Endodermal cell (in vitro differentiated cells): ENCODE measurements at places on chromosomes 11 and 22. TPM values are rescaled to one million over a fixed set of nuclear protein-coding genes. Genes with fewer than 3 reads are reported as not detected.
A peak's percentile ranks its signal among the peaks of the same experiment; 100 is the strongest.

Gene NAALADL1
- 1.2 and 2.2 TPM in 2 replicates for total RNA-seq

Gene BLID
- total RNA-seq, result not detected in 2 replicates

Gene SCARF2
- 20.3 and 20.6 TPM in 2 replicates for total RNA-seq

DNA sequence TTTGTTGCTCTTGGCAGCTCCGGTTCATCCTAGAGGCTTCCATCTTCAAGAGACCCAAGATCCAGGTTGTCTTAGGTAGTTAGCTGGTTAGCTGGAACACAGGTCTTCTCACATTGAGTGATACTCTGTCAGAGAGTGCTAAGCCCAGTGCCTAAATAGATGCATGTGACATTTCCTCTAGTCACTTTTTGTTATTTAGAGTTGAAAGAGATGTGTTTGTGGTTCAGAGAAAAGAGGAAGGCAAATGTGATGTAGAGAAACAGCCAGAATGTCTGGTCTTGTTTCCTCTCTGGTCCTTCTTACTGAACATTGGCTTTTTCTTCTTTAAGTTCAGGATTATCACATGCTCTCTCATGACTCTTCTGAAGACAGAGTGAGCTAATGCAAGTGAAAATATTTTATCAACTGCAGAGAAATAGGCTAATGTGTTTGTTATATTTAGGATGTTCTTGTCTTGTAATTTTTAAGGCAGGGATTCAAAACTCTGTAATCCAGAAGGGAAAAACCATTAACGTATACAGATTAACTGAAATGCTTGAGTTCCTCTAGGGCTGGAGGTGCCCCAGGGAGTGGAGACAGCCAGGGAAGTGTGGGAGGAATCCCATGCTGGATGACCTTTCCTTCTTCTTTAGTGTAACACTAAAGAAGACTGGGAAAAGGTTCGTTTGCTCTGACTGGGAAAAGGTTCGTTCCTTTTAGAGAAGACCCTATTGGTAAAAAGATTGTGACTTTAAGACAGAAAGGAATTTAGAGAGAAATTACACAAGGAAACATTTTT lies 75.4 kb downstream of the SWAP70 start:
- H3K36me3 ChIP-seq, result peaks cover 75% of the 10 kb centered on the region
- H3K4me3 ChIP-seq, result no peak overlapping the region
- no peaks in the 10 kb centered on the region for H3K4me1 ChIP-seq
- DNase-seq, result no peak

GRCh38 chr22:45504373-45505341 lies 2.0 kb downstream of the FBLN1 start:
- H3K27me3 ChIP-seq, result no peaks in the 10 kb centered on the region
- peaks cover 24% of the 10 kb centered on the region for H3K36me3 ChIP-seq
- H3K27ac ChIP-seq, result peak overlapping the region; percentile 85
- H3K4me1 ChIP-seq, result peaks cover 3% of the 10 kb centered on the region
- peak; percentile 77 for DNase-seq

DNA sequence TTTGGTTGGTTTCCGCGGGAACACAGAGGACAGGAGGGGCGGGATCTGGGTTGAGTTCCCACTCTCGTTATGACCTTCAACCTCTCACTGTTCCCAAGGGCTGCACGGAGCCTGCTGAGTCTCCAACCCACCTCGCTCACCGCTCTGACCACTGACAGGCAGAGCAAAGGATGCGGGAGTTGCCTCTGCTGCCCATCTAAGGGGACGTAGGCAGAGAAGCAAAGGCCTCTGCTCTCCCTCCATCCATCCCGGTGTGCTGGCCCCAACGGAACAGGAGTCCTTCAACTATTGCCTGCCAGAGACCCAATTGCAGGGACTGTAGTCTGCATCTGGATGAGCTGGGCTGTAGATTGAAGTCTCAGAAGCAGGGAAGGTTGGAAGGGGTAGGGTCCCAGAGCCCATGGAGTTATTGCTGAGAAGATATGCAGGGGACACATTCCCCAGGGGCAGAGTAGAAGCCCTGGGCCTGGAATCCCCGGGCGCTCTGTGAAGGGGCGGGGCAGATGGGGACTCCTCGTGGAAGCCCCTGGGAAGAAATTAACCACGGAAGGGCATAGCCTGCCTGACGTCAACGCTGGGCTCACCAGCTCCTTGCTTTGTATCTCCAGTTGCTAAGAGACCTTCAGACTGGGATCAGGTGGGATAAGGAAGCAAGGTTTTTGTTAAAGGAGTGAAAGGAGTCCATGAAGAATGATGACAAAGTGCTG lies 12.7 kb upstream of the FXYD2 start:
- DNase-seq, result peak; percentile 47
- H3K4me3 ChIP-seq, result no peak overlapping the region
- no peak overlapping the region for H3K27ac ChIP-seq
- H3K4me1 ChIP-seq, result no peaks in the 10 kb centered on the region

GRCh38 chr11:118635642-118636041 lies 28.2 kb downstream of the PHLDB1 start:
- H3K4me1 ChIP-seq, result peaks cover 7% of the 10 kb centered on the region
- H3K27ac ChIP-seq, result peak overlapping the region; percentile 25
- peaks cover 14% of the 10 kb centered on the region for H3K36me3 ChIP-seq
- H3K27me3 ChIP-seq, result peaks cover 10% of the 10 kb centered on the region
- H3K4me3 ChIP-seq, result peak overlapping the region; percentile 76
- DNase-seq, result no peak

GRCh38 chr11:66391322-66391721 lies 19.8 kb upstream of the SLC29A2 start:
- peaks cover 8% of the 10 kb centered on the region for H3K27me3 ChIP-seq
- no peak overlapping the region for H3K27ac ChIP-seq
- H3K4me1 ChIP-seq, result no peaks in the 10 kb centered on the region

DNA sequence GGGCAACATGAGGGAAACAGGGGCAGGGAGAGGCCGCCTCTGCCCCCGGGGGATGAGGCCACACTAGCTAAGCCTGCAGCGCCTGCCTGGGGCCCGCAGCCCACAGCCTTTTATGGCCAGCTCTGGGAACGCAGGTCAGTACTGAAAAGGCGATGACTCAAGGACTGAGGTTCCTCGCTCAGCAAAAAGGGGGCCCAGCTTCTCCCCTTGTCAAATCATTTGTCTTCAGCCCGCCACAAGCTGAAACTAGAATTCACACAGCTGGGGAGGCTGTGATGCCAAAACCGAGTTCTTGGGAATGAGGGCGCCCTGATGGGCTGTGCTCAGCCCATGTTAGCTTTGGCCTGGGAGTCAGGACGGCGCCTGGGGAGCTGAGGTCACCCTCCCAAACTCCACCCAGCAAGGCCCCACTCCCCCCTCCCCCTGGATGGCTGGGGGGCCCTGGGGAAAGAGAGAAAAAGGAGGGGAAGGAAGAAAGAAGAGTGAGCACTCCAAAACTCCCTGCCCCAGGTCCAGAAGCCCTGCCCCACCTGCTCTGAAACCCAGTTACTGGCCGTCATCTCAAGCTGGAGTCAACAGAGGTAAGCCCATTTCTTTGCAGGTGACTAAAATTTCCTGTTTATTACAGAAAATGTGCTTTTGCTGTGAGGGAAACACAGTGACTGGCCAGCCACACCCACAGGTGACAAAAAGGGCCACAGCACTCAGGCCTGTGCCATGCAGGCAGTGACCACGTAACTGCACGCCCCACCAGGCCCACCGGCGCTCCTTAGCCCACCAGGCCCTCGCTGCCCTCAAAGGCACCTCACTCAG lies 13.7 kb downstream of the EHD1 start:
- H3K36me3 ChIP-seq, result peaks cover 3% of the 10 kb centered on the region
- DNase-seq, result no peak
- peak overlapping the region; percentile 90 for H3K27ac ChIP-seq
- H3K4me3 ChIP-seq, result no peak overlapping the region
- H3K4me1 ChIP-seq, result peaks cover 3% of the 10 kb centered on the region

- H3K36me3 ChIP-seq, result no peaks in the 10 kb centered on the region
- DNase-seq, result no peak
- no peak overlapping the region for H3K4me3 ChIP-seq
- H3K27ac ChIP-seq, result peak overlapping the region; percentile 40
These were observed 309.6 kb downstream of the OPCML start for GRCh38 chr11:133222425-133223330.

- no peaks in the 10 kb centered on the region for H3K4me1 ChIP-seq
- DNase-seq, result no peak
- no peak overlapping the region for H3K27ac ChIP-seq
- no peaks in the 10 kb centered on the region for H3K27me3 ChIP-seq
- no peaks in the 10 kb centered on the region for H3K36me3 ChIP-seq
- no peak overlapping the region for H3K4me3 ChIP-seq
These were observed 54.9 kb downstream of the SOX6 start for GRCh38 chr11:16301462-16301861.

- no peak overlapping the region for H3K27ac ChIP-seq
- no peak for DNase-seq
- H3K27me3 ChIP-seq, result no peaks in the 10 kb centered on the region
- H3K4me1 ChIP-seq, result no peaks in the 10 kb centered on the region
- no peak overlapping the region for H3K4me3 ChIP-seq
These were observed 65.5 kb downstream of the C11orf91 start for GRCh38 chr11:33635161-33635560.
